Astrocyte of the cerebellum (primary cell): ENCODE measurements at places on chromosomes 3 and 15.

DNA sequence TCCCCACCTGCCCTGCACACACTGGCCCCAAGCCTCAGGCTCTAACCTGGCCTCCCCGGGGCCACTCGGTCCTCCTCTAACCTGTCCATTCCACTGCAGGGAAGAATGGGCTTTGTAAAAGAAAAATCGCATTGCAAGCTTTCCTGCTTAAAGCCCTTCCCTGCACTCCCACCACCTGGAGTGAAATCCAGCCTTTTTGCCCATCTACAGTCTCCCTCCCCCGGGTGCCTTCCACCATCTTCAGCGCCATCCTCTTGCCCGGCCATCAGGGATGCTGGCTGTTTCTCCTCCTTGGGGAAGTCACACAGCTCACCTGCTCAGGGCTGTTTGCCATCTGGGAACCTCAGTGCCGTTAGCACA, 266.9 kb downstream of the OCA2 start:
- DNase-seq = no peak

DNA sequence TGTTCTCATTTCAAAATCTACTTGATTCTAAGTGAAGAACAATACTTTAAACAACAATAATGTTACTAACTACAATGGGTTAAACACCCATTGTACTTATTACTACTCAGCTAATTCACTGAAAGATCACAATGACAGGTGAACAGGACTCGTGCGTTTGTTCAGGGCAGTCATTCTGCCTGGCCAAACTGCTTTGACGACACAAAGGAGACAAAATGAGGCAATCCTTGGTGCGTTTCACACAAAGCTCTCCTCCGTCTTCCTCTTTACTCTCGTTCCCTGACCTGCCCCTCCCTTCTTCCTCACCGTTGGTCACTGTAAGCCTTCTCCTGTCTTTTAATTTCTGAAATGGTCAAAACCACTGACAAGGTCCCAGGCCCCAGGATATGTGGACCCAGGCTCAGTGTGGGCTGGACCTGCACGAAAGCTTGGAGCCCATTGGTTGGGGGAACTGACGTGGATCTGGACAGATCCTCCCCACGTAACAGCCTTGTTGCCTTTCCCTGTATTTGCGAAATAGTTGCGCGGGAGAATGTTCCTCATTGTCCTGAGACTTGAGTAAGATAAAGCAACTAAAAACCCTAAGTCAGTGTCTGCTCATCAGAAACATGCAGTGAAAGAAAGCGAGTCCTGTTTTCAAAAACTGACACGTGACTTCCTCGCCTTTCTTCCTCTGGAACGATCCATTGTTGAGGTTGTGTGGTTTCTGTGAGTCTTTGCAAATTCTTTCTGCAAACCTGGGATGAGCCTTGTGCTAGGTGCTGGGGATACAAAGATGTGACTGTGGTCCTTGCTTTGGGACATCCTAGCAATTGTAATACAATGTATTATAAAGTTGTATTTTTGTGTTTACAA, 147.1 kb upstream of the RGMA start:
- DNase-seq = no peak

DNA sequence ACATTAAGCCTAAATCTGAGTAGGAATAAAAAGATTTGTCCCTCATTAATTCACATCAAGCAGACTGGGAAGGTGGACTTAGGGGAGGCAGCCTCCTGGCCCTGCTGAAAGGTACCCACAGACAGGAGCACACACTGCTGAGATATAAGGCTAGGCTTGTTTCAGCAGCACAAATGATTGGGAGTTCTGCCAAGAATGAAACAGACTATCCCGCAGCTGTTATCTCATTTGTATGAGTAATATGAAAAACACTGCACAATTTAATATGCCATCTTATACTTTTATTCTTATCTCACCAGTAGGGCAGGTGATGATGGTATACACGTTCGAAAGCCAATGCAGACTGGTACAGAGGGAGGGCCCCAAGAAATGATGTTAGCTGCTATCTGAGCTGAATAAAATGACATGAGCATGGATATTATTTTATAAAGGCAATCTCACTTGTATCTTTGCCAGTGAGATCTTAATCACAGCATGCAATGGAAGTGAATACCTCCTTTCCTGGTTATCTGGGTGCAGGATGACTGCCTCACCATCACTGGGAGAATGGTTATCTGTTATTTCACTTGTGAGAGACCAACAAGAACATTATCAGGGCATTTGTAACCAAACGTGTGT, 258.7 kb upstream of the PPP2R3A start:
- no peak for DNase-seq

DNA sequence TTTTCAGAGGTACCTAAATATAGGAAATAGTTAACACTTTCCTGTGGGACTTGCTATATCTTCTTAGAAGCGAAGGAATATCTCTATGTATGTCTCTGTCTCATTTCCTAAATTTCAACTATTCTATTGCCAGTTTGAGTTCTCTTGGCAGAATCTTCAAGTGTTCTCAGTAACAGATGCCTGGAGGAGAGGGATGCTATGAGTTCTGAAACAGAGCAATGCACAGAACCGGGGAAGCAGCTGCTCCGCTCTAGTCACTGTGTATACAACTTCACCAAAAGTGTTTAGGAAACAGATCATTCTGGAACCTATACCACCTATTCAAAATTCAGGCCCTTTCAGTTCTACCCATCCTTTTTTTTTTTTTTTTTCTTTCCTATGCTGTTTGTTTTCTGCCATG, 144.6 kb downstream of the RORA start:
- DNase-seq = no peak

DNA sequence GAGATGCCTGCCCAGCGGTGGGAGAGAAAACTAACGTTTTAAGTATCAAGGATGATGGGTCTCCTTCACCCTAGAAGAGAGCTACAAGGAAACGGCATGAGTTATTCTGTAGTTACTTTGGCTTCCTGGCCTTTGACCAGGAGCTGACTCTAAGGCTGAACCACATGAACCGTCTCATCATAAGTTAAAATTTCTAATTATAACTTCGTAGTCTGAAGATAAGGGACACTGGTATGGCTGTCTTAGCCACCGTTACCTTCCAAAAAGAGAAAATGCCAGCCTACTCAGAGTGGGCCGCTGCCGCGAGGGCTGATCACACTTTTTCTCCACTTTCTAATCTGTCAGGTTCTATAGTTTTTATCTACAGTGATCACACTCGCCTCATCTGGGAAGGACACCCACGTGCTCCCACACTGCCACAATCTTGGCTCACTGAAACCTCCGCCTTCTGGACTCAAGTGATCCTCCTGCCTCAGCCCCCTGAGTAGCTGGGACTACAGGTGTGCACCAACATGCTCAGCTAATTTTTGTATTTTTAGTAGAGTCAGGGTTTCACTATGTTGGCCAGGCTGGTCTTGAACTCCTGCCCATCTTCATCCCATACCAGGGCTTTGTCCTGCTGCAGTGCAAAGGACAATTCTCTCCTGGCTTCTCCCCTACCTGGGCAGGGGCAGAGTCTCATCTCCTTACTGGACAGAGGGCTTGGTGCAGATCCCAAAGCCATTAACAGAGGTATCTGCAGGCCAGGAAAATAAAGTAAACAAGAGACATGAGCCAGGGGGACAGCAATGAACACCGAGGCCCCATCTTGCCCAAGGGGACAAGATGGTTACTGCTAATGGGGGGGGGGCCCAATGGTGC, 73.4 kb downstream of the RFTN1 start:
- no peak for DNase-seq

DNA sequence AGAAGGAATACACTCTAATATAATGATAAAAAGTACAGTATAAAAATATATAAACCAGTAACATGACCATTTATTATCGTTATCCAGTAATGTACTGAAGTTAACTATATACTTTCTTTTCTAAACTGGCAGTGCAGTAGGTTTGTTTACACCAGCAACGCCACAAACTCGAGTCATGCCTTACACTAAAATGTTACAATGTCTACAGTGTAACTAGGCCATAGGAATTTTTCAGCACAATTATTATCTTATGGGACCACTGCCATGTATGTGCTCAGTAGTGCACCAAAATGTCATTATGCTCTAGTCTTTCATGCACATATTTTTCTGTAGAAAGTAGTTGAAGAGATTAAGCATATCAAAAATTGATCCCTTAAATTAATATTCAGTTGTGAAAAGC, 609.8 kb upstream of the BCHE start:
- no peak for DNase-seq

- DNase-seq = peak; percentile 36
These were observed 689.9 kb downstream of the TUSC7 start for GRCh38 chr3:117399311-117400078.

DNA sequence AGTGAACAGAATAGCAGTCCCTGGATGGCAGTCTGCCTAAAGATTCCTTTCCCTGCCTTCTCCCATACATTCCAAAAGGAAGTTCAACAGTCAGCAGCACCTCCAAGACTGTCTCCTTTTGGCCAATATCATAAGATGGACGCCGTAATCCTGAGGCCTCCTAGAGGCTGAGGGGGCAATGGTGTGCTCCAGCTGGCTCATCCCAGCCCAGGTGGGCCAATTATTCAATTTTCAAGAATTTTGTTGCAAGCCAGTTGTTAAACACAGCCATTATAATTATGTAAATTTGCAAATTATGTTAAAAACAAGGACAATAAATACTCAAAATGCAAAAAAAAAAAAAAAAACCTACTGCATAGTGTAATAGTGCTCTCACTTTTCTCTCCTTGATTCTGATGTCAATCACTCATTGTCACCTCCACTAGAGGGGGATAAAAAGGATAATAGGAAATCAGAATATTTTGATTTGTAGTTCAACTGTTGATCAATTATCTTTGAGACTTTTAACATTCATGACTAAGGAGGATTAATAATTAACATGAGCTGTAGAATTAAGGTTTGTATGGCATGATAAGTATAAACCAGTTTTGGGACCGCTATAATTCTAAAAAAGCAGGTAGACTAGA, 40.1 kb downstream of the PPARG start:
- no peak for DNase-seq

DNA sequence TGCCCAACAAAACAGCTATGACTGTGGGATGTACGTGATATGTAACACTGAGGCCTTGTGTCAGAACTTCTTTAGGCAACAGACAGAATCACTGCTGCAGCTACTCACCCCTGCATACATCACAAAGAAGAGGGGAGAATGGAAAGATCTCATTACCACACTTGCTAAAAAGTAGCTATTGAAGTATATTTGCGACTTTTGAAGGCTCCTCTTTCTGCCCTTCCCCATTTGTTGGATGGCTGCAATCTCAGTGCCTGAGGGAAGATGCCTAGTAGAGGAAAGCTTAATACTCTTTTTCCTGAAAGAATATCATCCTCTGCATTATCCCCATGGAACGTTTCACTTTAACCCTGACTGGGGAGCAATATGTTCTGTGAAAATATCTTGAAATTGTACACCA, 21.9 kb downstream of the SENP8 start:
- DNase-seq = no peak

- no peak for DNase-seq
These were observed 35.0 kb upstream of the TJP1 start for GRCh38 chr15:29857221-29857789.

DNA sequence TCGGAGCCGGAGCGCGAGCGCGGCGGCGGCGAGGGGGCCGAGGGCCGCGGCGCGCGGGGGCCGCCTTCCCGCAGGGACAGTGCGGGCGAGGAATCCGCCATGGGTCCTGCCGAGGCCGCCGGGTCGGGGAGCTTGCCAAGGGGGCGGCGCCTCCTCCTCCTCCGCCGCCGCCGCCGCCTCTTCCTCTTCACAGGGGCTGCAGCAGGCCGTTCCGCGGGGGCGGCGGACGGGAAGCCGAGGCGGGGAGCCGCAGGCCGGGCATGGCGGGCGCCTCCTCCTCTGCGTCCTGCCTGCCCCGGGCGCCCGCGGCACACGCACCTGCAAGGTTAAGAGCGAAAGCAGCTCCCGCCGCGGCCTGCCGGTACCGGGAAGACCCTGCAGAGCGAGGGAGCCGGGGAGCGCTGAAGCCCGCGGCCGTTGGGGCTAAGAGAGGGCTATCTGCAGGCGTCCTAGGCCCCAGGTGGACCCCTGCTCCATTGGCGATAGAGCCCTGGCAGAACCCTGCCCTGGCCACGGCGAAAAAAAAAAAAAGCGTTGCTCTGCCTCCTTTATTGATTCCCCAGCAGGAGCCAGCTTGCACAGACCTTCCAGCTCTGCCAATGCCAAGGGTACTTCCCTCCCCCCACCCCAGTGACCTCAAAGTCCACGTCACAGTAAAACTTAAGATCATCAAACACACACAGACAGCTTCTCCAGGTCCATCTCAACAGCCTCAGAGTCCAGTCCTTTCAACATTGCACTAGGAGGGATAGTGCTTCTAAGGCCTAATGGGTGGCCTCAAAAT, at the start of gene LYSMD2:
TSS of gene LYSMD2 (minus strand) at position 134 of the 784 bp plus-strand sequence. CDS start at position 101, 33 bp downstream.
- DNase-seq = no peak

DNA sequence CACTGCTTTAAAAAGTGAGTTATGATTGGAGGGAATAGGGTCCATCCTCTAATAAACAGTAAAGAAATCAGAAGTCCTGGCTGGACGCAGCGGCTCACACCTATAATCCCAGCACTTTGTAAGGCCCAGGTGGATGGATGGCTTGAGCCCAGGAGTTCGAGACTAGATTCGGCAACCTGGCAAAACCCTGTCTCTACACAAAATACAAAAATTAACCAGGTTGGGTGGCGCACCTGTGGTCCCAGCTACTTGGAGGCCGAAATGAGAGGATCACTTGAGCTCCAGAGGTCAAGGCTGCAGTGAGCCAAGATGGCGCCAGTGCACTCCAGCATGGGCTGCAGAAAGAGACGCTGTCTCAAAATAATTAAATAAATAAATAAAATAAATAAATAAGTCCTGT, 171.2 kb downstream of the POTEB3 start:
- no peak for DNase-seq

- DNase-seq = no peak
These were observed 3.1 kb upstream of the RNF168 start for GRCh38 chr3:196506687-196507086.

DNA sequence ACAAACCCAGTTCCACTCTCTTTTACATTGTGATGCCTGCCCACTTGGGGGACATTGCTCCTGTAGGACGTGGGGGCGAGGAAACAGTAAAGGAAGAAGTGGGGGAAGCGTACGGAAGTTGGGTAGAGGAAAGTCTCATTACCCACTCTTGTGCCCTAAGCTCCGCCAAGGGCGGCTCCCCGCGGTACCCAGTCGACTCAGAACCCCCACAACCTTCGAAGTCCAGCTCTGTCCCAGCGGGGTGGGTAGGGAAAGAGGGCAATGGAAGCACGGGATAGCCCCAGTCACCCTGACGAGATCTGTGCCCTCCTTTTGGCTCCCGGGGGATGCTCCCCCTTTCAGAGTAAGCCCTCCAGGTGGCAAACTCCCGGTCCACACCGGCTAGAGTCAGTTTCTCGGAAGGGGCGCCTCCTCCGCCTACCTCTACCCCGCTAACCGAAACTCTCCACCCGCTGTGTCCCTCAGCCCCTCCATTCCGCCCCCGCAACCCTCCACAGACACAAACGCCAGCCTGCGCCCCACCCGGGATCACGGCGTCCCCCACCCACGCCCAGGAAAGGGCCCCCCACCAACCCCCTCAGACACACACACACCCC, 527 bp downstream of the CSNK1G1 start:
- DNase-seq = no peak

DNA sequence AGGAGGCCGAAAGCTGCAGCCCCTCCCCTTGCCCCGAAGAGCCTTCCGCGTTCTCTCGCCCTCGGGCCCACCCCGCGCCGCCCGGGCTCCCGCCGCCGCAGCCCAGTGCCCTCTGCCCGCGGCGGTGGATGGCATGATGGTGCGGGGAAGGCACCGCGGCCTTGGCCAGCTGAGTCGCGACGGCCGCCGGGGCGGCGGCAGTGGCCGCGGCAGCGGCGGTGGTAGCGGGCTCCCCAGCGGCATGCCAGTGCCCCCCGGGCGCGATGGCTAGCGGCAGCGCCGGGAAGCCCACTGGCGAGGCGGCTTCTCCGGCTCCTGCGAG, 1.2 kb downstream of the TLNRD1 start:
- DNase-seq = no peak
